Stimulated activated CD4-positive, alpha-beta T cell treated with anti-CD3 and anti-CD28 coated beads, TNF-alpha, amount 100 ng/mL, for 48 hours (primary cell): ENCODE measurements at places on chromosomes 3 and 15.

DNA sequence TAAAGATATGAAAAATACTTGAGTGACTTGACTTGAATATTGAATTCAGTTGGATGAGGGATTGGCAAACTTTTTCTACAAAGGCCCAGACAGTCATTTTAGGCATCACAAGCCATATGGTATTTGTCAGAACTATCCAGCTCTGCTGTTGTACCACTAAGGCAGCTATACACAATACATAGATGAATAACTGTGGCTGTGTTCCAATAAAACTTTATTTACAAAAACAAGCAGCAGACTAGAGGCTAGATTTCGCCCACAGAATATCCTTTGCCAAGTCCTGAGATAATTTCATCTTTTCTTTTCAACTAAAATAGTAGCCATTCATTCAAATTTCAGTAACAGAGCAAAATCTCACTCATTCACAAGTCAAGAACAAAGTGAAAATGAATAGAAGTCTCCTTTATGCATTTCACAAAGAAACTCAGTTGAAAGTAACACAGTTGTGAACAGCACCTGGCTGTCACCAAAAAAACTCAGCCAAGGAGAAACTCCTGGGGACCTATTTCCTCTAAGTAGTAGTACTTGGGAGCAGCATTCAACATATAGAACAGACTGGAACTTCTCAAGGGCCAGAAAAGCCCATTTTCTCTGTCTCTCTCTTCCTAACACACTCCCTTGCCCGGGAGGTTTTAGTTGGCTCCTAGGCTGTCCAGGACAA is 56.3 kb downstream of the OSBPL10 start:
- no peak for DNase-seq

- DNase-seq, result no peak
These were observed 125.6 kb downstream of the FRMD5 start for GRCh38 chr15:44069489-44069888.

DNA sequence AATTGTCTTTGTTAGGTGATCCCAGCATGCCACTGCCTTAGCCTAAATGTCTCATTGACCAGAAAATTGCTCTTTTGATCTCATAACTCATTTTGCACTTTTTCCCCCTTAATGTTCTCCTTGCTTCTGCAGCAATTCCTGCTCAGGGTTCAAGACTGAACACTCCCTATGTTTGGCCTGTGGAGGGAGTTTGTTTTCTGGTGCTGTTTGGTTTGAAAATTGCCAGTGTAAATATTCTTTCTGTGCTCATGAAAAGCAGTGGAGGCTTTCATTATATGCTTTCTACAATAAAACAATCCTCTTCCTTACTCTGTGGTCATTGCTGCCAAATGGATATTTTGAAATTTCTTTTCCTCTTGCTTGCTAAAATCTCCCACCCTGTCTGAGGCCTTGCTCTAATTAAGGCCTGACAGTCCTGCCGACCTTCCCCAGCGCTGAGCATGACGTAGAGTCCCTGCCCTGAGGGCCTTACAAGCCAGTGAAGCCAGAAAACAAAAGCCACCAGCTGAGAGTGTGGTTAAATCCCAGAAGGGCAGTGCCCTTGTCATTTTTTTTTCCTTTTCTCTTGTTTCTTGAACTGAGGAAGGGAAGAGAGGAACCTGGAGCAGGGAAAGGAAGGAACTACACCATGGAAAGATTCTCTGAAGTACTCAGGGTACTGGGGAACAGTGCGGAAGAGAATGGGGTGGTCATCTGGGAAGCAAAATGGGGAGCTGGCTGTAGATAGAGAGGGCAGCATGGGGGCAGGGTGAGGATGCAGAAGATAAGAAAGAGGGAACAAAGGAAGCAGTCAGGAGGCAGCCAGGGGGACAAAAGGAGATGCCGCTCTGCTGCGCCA is 24.8 kb downstream of the ZBTB38 start:
- DNase-seq, result no peak

GRCh38 chr15:39236375-39236774 is 344.5 kb upstream of the THBS1 start:
- DNase-seq, result no peak

- no peak for DNase-seq
These were observed 382.9 kb downstream of the OTOL1 start for GRCh38 chr3:161879470-161879869.
